ENCODE measurements at places on chromosomes 6 and 20. TPM values are rescaled to one million over a fixed set of nuclear protein-coding genes. Genes with fewer than 3 reads are reported as not detected.

Gene PLEKHG1
- total RNA-seq = 66.2 TPM

Gene TSBP1
- not detected for total RNA-seq

Gene PI16
- total RNA-seq = 154 TPM

Gene KIFC1
- 13.2 TPM for total RNA-seq

Gene ABHD16A
- total RNA-seq = 53.2 TPM
